T-cell (primary cell): ENCODE measurements at places on chromosomes 5 and 9.

DNA sequence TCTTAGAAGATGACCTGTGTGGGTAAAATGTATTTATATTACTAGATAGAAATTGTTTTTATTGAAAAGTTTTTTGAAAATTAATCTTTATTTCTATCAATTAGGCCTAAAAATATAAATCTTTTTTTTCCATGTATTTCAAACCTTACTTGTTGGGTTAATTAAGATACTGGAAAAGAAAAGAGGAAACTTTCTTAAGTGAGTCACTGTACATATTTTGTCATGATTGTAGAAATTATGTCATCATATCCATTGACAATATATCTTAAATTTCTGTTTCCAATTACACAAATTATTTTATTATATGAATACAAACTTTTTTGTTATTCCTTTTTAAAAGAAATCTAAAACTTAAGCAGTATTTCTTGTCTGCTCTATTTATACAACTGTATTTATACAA lies 53.1 kb downstream of the RETREG1 start:
- DNase-seq = no peak

- DNase-seq = no peak
Observed at GRCh38 chr9:129582855-129583254, 38.0 kb downstream of the C9orf50 start.

GRCh38 chr9:128340691-128341434 lies 536 bp downstream of the SLC27A4 start:
- DNase-seq = peak; percentile 0

DNA sequence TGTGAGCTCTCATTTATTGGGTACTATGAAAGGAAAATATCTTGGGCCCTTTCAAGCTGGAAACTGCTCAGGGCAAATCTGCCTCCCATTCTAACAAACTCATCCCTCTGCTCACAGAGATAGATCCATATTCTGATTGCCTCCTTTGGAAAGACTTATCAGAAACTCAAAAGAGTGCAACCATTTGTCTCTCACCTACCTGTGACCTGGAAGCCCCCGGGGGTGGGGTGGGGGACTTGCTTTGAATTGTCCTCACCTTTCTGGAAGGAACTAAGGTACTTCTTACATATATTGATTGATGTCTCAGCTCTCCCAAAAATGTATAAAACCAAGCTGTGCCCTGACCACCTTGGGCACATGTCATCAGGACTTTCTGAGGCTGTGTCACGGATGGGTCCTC lies 125.3 kb downstream of the ATP10B start:
- no peak for DNase-seq

DNA sequence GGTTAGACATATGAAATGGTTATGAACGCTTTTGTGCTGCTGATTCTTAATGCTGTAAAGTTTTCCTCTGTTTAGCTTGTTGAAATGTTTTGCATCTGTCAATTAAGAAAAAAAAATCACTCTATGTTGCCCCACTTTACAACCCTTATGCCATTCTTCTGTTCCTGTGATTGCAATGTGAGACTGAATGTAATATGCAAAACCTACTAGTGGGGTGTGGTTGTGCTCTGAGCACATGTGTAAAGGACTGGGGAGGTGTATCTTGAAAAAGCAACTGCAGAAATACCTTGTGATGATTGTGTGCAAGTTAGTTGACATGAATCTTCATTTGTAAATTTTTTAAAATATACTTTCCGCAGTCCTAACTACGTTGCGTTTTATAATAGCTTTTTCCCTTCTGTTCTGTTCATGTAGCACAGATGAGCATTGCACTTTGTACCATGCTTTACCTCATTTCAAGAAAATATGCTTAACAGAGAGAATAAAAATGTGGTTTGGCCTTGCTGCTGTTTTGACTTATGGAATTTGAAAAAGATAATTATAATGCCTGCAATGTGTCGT lies 357.0 kb upstream of the PIK3R1 start:
- no peak for DNase-seq

DNA sequence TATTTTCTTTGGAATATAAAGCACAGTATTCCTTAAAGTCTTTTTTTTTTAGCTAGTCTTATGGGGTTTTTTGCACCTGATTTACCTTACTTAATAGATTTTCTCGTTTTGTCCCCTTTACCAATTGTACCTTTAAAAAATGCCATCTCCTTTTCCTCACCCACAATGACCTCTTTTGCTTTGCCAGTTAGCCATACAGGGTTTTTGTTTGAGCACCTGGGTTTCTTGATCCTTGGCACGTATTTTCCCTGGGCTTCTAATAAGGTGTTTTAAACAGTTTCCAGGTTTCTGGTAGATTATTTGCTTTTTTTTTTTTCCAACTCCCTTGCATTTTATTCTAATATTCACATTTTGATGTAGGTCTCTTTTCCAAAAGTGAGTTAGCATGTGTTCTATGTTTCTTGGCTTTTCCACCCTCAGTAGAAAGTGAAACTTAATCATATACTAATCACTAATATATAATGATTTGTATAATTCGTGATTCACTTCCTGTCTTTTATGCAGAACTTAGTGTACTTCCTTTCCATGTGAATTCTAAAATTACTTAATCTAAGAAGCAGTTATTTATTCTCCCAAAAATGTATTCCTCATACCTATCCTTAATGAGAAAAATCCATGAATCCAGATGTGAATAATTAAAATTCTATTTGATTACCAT lies 673.9 kb upstream of the RGMB start:
- DNase-seq = no peak

DNA sequence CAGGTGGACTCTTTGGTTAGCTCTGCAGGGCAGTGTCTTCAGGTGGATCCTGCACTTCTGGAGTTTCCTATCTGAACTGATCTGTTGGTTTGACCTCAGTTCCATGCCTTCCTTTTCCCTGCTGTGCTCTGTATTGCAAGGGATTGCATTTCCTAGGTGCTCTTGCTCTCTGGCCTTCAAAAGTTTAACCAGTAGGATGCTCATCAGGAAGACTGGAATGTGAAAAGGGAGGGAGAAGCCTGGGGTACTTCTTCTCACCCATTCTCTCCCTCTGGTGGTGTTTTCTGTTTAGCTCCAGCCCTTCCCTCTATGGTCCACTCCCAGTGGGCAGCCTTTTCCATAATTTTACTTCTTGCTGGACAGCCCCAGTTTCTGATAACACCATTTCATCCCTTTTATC lies 78.5 kb downstream of the ZNF618 start:
- DNase-seq = no peak

GRCh38 chr9:131672451-131672850 lies 67.4 kb downstream of the RAPGEF1 start:
- DNase-seq = no peak

DNA sequence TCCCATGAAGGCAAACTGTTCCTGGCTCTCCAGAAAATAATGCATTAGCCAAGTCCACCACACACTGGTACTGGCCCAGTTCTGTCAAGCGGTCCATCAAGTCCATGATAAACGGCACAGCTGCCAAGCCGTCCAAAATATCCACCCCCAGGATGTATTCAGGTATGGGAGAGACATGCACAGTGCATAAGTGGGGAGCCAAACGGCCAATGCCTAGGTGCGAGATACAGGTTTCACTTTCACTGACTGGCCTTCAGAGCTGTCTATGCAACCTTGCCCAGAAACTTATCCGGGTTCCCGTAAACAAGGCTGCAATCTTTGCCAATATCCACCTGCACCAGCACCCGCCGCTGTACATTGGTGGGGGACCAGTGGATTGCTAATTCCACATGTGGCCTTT lies 795.8 kb downstream of the EFNA5 start:
- DNase-seq = no peak

GRCh38 chr5:16992006-16992405 lies 55.9 kb upstream of the MYO10 start:
- no peak for DNase-seq

GRCh38 chr5:126263591-126264184 lies 159.5 kb upstream of the GRAMD2B start:
- DNase-seq = no peak

- DNase-seq = peak; percentile 72
Observed at GRCh38 chr9:133701981-133702797, 36.0 kb downstream of the SARDH start.

DNA sequence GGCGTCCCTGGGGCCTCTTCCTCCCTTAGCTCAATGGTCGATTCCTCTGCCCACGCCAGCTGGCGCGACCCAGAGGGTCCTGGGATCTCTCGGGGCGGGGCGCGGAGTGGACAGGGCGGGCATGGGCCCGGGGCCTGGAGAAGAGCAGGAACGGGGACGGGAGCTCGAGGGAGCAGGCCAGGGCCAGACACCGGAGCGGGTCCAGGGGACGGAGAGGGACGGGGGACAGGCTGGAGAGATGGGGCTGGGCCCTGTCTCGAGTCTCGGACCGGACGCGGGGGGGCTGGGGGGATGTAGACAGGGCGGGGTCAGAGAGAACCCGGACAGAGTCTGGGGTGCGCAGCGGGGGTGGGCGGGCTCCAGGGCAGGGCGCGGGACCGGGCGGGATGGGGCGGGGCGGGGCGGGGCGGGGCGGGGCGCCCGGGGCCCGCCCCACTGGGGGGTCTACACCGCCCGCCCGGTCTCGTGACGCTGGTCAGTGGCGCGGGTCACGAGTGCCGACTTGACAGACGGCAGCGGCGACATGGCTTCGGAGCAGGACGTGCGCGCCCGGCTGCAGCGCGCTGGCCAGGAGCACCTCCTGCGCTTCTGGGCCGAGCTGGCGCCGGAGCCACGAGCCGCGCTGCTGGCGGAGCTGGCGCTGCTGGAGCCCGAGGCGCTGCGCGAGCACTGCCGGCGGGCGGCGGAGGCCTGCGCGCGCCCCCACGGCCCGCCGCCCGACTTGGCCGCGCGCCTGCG lies at the start of gene UAP1L1:
TSS of gene UAP1L1 (plus strand) at position 508 of the 738 bp plus-strand sequence. CDS start at position 524, 16 bp downstream.
- no peak for DNase-seq

DNA sequence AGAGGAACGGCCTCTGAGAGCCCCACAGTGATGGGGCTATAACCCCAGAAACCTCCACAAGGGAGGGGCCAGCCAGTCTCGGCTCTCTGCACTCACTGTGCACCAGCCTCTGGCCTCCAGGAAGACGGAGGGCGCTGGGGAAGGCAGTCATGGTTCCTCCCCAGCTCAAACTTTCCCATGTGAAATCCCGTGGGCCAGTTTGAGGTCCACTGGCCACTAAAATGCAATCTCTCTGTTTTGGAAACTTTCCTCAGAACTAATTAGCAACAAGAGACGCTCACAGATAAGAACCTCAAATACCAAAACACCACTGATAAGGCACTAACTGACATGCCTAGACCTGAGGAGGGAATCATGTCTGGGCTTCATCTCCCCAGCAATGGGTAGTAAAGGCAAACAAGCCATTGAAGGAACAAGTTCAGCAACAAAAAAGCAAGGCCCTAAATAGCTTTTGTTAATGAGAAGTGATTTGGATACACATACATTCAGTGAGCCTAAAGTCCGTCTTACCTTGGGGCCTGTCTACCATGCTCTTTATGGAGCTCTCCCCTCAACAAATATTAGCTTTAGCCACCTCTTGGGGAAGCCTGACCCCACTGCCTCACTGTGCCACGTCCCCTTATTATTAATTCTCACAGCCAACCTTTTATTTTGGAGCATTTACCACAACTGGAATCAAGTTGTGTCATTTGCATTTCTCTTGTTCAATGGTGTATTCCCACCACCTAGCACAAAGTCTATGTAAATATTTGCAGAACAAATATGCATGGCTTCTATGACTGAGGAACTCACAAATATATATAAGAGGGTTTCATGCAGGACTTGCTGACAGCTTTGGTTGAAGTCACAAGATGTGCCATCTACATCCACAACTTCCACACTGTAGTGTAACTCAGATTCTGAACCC lies 56.1 kb upstream of the GLRX start:
- DNase-seq = no peak

GRCh38 chr5:54754420-54754819 lies 231.0 kb downstream of the ESM1 start:
- no peak for DNase-seq

DNA sequence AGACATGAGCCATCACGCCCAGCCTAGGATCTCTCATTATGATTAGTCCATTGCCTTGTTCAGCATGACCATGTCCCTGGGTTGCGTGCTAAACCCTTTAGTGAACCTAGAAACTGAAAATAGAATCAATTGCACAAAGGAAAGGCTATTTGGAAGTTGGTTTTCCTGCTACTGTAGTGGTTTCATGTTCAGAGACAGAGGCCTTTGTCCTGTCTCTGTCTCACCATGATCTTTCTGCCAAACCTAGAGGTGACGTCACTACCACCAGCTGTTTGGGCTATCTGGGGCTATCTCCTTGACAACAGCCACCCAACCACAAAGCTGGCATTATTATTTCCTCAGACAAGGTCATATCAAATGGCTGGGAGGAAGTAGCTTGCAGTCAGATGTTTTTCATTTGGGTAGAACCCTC lies 4.0 kb upstream of the CDK5RAP2 start:
- no peak for DNase-seq

- no peak for DNase-seq
Observed at GRCh38 chr5:112245656-112246055, 173.4 kb downstream of the EPB41L4A start.

DNA sequence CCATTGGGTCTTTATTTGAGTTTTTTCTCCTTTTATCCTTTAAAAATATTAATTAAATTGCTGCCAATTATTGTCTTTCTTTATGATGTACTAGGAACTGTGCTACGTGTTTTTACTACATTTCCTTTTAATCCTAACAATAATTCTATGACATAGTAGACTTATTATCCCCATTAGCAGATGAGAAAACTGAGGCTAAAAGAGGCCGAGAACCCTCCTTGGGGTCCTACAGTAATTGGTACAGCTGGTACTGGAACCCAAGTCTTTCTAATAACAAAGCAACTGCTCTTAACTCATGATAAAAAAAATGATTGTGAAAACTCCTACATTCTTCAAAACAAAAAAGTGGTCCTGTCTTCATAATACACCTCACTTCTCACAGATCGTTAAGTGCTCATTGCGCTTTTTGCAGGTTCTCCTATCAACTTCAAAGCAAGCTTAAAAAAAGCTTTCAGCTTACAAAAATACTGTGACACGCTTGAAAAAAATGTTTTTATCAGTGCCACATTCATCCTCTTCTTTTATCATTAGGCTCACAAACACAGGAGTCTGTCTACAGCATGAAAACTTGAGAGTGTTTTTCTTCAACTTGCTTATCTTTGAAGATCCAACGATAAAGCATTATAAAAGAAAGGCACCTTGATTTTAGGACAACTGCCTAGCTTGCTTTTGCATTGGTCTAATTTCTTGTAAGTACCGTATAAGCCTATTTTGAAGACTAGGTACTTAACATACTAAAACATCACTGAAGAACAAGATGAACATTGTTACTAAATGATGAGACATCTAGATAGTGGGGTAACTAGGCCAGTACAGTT lies 32.4 kb downstream of the FYB1 start:
- DNase-seq = no peak

- DNase-seq = no peak
Observed at GRCh38 chr5:125327676-125328075, 581.2 kb upstream of the ZNF608 start.

DNA sequence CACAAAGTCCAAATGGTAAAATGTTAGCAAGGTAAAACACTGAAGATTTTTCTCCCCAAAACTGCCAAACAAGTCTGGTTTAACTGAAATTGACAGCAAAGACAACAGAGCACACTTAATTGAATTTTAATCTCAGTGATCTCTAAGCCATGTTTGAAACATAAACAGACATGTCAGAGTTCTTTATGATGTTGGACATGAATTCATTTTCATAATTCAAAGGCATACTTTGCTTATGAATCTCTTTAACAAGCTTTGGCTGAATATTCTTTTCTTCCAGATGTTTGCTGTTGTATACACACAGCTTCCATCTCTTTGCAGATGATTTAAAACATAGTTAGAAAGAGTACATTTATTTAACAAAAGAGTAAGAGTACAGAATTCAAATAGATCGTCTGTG lies 509.1 kb downstream of the RAB3C start:
- no peak for DNase-seq
